Stimulated activated CD8-positive, alpha-beta memory T cell treated with anti-CD3 and anti-CD28 coated beads, Interleukin-15, amount 100 ng/mL, for 24 hours (primary cell): ENCODE measurements at places on chromosomes 4 and X.

DNA sequence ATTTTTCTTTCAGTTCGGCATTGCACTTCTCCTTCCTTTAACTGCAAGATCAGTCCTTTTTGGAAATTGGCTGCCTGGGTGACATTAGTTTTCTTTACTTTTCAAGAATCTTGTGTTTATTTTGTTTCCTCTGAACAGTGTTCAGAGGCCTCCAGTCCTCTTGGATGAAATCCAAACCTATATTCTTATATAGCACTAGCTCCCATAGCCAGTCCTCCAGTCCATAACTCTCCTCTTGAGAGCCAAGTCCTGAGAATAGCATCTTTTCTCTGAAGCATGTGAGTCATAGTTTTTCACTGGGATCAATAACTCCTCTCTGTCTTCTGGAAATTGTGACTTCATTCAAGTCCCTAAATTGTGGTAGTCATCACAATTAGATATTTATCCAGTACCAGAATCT lies 357.5 kb downstream of the RAPGEF2 start:
- no peak for DNase-seq

- DNase-seq: no peak
Observed at GRCh38 chr4:155881555-155881954, 15.5 kb upstream of the ASIC5 start.

GRCh38 chr4:177131736-177132135 lies 177.9 kb upstream of the NEIL3 start:
- DNase-seq: no peak

- no peak for DNase-seq
Observed at GRCh38 chr4:137587796-137588195, 55.5 kb upstream of the PCDH18 start.

GRCh38 chrX:17377795-17378194 lies 2.8 kb downstream of the NHS start:
- DNase-seq: no peak

DNA sequence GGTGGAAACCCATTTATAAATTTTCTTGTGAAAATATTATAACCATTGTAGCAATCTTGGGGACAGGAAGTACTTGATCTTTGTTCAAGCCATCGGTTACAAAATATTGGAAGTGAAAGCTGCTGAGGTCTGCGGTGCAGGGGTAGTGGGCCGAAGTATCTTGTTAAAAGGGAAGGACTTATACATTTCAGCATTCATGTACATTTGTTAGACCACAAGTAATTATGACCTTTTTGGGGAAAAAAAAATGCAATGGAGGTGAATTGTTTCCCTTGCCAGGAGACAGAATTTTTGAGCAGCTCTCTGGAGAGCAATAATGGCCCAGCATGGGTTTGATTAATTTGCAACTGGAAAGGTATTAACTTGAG lies 121.3 kb downstream of the EGF start:
- no peak for DNase-seq

DNA sequence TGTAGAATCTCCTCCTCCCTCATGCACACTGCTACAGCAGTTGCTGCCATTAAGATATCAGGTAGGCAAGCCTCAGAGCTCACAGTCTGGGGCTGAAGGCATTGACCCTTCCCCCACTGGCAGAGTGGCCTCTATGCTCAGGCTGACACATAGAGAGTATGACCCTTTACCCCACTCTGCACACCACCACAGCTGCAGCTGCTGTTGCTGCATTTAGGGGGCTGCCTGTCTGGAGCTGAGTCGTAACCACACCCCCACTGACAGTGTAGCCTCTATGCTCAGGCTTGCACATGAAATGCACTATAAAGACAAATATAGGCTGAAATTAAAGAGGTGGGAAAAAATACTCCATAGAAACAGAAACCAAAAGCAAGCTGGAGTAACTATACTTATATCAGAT lies 289.3 kb upstream of the PABPC4L start:
- DNase-seq: no peak

- no peak for DNase-seq
Observed at GRCh38 chr4:27684610-27685011, 824.0 kb downstream of the STIM2 start.

GRCh38 chr4:173257732-173258717 lies 76.1 kb downstream of the HMGB2 start:
- no peak for DNase-seq

DNA sequence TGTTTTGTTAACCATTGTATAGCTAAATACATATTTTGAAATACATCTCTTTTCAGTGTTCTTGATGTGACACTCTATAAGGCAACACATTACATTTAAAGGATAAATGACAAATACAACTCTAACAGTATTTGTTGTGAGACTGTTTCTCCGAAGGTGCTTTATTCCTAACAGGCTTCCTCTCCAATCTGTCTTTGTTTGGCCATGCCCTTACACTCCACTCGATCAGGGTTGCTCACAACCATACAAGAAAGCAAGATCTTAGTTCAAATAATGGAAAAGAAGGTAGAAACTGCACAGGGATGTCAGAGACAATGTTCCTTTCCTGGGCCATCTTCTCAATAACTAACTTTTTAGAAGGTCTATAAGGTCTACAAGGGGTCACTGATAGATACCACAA lies 36.5 kb downstream of the AMMECR1 start:
- no peak for DNase-seq

DNA sequence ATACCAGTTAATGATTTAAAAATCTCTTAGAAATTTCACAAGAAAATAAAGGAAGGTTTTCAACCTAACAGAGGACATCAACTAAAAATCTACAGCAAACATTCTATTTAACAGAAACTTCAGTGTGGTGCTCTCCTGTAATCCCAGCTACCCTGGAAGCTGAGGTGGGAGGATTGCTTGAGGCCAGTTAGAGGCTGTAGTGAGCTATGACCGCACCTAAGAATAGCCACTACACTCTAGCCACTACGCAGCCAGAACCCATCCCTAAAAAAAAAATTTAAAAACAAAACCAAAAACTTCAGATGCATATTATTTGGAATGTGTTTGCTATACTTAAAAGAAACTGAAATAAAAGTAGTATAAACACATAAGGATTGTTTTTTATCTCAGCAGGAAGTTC lies 7.2 kb upstream of the FHIP1A start:
- no peak for DNase-seq

DNA sequence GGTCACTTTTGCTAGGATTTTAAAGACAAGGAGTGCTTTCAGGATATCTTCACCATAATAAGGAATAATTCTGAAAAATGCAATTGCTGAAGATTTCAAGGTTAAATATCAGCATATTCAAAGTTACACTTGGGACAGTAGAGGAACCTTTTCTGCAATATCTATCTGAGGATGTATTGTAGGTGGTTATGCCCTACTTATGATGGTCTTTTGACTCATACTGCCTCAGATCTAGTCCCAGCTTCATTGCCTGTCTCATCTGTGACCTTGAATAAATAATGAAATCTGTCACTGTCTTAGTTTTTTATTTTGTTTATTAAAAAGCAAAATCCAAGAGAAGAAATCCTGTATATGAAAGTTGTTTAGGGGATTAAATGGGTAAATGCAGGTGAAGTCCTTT lies 2.9 kb downstream of the BANK1 start:
- no peak for DNase-seq

DNA sequence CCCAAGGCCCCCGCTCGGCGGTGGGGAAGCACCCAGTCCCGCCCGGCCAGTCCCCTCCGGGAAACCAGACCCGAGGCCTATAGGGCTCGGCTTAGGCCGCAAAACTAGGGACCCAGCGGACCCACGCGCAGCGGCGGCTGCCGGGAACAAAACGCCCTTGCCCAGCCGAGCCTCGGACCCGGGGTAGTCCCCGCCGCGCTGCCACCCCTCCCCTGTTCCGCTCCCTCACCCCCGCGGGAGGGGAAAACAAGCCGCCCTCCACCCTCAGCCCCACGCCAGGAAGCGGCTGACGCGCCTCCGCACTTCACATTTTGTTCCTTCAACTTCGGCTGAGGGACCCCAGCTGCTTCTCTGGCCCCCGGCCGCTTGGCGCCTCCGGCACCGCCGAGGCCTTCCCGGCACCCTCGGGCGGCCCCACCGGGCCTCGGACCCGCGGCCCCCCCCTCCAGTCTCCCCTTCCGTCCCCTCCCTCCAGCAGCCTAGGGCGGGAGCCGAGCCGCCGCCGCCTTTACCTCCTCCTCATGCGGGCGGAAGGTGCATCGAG lies 694 bp downstream of the PDS5A start:
- DNase-seq: peak; percentile 36

GRCh38 chr4:4730249-4730648 lies 129.2 kb upstream of the MSX1 start:
- DNase-seq: no peak

GRCh38 chr4:578451-579443 lies 2.7 kb upstream of the TMEM271 start:
- no peak for DNase-seq

GRCh38 chr4:110195561-110196205 lies 2.7 kb downstream of the ELOVL6 start:
- no peak for DNase-seq

DNA sequence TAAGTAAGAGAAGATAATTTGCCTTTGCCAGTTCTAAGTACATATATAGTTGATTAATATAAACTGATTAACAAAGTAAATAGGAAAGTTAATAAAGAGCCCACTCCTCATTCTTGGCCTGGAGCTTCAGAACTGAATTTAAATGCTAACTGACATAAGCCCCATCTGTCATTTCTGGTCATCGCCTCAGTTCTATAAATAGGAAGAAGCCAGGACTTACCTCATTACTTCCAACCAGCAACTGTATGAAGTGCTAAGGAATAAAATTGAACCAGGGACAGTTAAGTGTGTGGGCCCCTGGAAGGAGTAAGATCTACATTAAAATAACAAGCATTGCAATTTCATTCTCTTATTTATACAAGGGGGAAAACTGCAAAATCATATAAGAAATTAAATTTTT lies 52.0 kb upstream of the PDLIM5 start:
- DNase-seq: no peak

DNA sequence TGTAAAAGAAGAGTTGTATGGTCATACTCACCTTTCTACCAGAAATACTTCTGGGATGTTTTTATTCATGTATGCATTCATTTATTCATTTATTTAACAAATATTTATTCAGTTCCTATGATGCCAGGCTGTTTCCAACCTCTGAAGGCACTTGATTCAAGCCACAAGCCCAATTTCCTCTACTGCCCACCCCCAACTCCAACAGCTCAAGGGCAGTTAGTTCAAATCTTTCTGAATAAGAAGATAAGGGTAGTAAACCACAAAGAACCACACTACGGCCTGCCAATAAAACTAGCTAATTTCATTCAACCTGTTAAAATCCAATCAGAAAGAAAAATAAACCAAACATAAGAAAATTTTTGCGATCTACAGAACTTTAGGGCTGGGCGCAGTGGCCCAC lies 31.2 kb downstream of the LRBA start:
- DNase-seq: no peak

DNA sequence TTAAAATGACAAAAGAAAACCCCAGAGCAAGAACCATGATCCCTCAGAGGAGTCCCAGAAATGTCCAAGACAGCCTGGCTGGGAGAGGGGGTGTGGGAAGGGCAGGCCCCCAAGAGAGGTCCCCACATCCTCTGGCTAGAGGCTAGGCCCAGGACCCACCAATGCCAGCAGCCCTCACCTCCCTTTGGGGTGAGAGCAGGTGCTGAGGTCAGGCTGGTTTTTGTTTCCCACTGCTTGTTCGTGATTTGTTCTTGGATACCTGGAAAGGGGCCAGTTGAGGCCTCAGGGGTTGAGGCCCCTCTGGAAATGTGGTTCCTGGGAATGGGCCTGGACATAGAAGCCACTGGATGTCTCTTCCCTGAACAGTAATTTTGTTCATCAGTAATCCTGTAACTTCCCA lies 2.3 kb upstream of the GRSF1 start:
- no peak for DNase-seq

- no peak for DNase-seq
Observed at GRCh38 chrX:13047759-13048158, 3.3 kb upstream of the FAM9C start.

DNA sequence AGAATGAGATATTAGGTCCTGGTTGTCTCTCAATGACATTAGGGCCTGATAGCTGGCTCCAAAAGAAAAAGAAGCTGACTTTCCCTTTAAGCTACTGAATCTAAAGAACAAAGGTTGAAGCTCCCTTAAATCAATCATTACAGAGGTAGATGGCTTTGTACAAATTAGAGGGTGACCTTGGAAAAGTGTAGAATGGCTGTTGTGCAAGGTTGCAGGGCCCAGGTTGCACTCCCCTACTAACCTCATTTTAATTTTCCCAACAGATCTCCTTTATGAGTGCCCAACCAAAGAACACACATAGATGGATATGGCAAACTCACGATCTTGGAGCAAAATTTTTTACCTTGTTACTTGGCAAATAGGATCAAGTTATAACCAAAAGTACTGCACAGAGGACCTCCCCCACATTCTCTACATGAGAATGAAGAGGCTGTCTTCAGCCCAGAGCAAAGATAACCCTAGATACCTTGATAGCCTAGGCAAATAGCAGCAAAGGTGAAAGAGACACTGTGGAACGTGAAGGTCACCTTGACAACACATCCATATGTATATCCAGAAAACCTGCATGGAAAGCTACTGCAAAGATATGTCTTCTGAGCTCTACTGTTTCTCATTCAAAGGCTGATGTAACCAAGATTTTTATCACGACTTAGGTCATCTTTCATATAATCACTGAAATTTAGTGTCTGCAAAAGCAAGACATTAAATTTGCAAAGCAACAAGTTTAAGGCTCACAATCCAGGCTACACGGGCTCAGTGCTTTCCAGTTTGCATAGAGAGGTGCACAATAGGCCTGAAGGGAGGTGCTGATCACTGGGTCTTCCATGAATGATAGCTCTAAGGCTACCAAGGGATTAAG lies 23.0 kb downstream of the KLB start:
- DNase-seq: no peak

DNA sequence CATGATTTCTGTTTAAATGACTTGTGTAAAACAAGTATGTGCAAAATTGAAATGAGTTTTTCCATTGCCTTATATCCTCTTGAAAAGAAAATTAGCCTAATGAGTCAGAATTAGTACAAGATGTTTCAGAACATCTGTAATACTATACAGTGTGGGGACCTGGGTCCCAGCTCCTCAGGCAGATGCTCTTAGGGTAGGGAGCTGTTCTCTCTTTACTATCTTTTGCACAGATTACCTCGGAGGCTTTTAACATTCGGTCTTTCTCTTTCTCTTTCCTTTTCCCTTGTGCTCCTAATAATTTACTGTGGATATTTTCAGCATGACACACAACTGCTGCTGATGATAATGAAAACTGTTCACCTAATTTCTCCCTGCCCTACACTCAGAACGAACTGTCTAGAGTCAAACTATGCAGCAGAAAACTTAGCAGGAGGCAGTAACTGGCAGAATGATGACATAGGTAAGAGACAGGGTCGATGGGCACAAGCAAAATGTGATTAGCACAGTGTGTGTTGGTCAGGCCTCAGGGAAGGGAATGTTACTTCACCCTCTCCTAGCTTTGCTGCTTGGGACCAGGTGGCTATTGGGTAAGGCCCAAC lies 455.3 kb downstream of the PDHA2 start:
- DNase-seq: no peak
